ENCODE measurements at places on chromosomes 16 and 17.

DNA sequence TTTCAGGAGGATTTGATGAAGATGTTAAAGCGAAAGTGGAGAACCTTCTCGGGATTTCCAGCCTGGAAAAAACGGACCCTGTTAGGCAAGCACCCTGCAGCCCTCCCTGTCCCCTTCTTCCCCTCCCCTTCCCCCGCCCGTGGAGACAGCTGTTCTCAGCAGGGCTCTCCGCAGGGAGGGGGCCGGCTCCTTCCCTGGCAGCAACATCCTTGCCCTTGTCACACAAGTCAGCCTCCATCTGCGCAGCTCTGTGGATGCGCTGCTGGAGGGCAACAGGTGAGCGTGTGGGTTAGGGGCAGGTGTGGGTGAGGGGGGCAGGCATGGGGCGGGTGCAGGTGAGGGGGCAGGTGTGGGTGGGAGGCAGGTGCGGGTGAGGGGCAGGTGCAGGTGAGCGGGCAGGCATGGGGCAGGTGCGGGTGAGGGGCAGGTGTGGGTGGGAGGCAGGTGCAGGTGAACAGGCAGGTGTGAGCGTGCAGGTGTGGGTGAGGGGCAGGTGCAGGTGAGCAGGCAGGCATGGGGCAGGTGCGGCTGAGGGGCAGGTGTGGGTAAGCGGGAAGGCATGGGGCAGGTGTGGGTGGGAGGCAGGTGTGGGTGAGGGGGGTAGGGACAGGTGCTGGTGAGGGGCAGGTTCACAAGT is 9.4 kb downstream of the CYBC1 start:
- DNase-seq = no peak

GRCh38 chr16:50209546-50210265 is 56.6 kb downstream of the TENT4B start:
- DNase-seq = no peak

DNA sequence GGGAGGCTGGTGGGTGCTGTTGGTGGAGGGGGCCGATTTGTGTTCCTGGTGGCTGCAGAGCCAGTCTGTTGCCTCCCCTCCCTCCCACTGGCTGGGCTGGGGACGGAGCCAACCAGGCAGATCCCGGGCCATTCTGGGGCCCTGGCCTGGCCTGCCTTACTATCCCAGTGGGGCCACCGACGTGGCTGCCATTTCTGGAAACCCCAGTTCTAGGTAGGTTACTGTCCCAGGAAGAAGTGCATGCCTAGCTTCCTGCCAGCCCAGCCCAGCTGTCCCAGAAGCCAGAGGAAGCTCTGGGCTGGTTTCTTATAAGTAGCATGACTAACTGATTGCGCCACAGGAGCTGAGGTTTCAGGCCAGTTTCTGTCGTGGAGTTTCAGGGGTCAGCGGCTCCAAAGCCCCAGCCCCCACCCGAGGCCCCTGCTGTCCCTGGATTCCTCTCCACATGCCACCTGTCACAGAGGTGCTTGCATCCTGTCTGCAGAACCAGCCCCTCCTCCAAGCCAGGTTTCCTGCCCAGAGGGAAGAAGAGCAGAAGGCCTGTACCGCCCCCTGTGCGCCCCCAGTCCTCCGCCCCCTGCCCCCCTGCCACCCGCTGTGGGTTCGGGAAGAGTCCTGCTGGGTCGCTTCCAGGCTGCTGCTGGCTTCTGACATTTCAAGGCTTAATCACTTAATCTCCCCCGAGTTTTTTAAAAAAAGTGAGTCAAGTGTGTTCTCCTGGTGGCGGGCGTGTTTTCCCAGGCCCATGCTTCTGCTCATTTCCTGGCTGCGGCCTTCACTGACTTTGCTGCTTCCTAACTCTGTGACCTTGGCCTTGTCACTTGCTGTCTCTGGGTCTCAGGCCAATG is 13.2 kb downstream of the IL4R start:
- DNase-seq = no peak

DNA sequence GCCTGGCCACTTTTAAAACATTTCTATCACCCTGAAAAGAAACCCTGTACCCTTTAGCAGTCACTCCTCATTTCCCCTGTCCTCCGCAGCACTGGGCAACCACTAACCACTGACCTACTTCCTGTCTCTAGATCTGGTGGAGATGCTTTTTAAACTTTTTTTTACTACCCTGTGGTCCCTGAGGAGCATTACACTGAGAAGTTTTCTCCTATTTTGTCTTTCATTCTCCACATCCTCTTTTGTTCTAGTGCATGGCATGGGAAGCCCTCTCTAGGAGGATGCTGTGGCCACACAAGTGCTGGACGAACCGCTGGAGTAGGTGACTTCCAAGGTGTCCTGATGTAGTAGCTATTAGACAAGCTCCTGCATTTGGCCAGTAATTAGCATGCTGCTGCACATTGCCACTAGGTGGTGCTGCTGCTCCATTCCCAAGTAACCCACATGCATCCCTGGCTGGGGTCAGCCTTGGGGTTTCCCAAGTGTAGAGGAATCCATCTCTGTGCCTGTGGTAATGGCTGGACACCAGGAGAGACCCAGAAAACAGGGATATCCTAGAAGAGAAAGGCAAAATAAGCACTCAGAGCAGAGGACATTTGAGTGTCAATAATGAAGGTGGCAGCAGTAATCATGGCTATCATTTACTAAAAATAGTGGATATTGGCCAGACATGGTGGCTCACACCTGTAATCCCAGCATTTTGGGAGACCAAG is 143.8 kb upstream of the CRHR1 start:
- no peak for DNase-seq

- DNase-seq = no peak
Observed at GRCh38 chr17:3890082-3890877, 2.6 kb downstream of the CAMKK1 start.

Measured in NCI-H748 treated with DMSO at 0.1 percent for 48 hours (cell line).